Common myeloid progenitor, CD34-positive (primary cell): ENCODE measurements at places on chromosomes 3 and 15.

DNA sequence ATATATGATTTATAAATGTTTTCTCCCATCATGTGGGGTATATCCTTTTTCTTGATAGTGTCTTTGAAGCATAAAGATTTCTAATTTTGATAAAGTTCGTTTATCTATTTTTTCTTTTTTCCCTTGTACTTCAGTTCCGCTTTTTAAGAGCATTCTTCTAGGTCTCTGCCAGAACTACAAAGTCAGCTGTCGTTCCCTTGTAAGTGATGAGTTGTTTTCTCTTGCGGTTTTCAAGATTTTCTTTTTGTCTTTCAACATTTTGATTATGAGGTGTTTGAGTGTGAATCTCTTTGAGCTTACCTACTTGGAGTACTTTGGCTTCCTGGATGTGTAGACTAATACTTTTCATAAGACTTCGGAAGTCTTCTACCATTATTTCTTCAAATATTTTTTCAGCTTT, 9.3 kb upstream of the PRICKLE2 start:
- no peaks in the 10 kb centered on the region for H3K27me3 ChIP-seq
- no peak overlapping the region for H3K4me3 ChIP-seq
- H3K4me1 ChIP-seq = no peaks in the 10 kb centered on the region
- H3K27ac ChIP-seq = no peak overlapping the region
- no peaks in the 10 kb centered on the region for H3K36me3 ChIP-seq

DNA sequence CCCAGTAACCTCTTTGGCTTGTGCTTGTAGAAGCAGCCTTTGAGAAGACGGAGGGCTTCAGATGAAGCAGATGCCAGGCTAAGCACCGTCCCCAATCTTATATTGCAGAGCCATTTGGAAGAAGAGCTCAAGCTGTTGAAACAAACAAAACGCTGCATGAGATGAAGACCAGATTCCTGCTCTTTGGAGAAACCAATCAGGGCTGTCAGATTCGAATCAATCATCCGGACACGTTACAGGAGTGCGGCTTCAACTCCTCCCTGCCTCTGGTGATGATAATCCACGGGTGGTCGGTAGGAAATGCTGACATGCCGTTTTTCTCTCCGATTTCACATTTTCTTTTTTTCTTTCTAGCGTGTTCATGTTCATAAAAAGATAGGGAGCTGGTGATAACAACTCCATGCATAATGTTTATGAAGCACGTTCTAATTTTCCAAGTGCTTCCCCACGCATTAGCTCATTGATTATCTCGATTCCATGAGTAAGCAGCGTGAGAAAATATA, 106.5 kb downstream of the LIPC start:
- no peak overlapping the region for H3K4me3 ChIP-seq
- DNase-seq = no peak
- H3K27me3 ChIP-seq = no peaks in the 10 kb centered on the region
- H3K36me3 ChIP-seq = no peaks in the 10 kb centered on the region
- no peaks in the 10 kb centered on the region for H3K4me1 ChIP-seq

- H3K27me3 ChIP-seq = no peaks in the 10 kb centered on the region
- DNase-seq = no peak
- peak overlapping the region; percentile 67 for H3K4me3 ChIP-seq
- peaks cover 15% of the 10 kb centered on the region for H3K36me3 ChIP-seq
Measured at GRCh38 chr15:43370310-43370974, 401 bp downstream of the ZSCAN29 start.

DNA sequence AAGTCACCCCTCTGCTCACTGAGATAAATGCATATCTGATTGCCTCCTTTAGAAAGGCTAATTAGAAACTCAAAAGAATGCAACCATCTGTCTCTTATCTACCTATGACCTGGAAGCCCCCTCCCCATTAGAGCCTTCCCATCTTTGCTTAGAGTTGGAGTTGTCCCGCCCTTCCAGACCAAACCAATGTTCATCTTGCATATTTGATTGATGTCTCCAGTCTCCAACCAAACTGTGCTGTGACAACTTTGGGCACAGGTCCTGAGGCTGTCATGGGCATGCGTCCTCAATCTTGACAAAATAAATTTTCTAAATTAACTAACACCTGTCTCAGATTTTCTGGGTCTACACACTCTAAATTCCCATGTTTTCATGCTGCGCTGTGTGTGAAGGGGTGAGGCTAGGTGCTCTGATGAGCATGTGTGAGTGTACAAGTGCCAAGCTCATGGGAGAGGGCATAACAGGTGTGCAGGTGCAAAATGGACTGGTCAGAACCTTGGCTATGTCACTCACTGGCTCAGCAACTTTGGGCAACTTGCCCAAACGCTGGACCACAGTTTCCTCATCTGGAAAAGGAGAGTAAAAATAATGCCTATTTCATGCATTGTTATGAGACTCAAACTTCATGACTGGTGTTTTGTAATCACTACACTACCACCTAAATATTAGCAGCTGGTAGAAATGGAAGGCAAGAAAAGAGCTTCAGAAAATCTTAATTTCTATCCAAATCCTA, 7.2 kb downstream of the DAPK2 start:
- peaks cover 1% of the 10 kb centered on the region for H3K4me1 ChIP-seq
- no peaks in the 10 kb centered on the region for H3K27me3 ChIP-seq
- H3K4me3 ChIP-seq = no peak overlapping the region
- no peak for DNase-seq
